ENCODE measurements at places on chromosomes 12 and 14.

DNA sequence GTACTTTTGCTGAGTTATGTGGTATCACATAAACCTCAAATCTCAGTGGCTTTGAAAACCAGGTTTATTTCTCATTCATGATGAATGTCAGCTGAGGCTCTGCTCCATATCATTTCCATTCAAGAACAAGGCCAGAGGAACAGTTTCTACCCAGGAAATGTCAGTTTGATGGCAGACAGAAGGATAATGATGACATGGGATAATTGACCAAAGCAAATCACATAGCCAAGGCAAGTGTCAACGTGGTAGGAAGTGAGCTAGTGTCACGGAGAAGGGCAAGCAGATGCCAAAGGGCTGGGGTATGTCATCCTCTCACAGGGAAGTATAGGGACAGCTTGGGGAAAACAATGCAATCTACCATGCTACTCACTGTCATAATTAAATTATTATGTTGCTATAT, 12.3 kb upstream of the PDE3A start:
- no peak for DNase-seq

GRCh38 chr12:32902287-32902997, 5.9 kb upstream of the PKP2 start:
- DNase-seq = no peak

- DNase-seq = no peak
These were observed 188.2 kb upstream of the DIO3 start for GRCh38 chr14:101372894-101373620.

- no peak for DNase-seq
These were observed 330.0 kb downstream of the SYT1 start for GRCh38 chr12:79194595-79194994.

GRCh38 chr12:2177003-2177402, 124.2 kb downstream of the CACNA1C start:
- no peak for DNase-seq

GRCh38 chr14:68105816-68106215, 286.2 kb downstream of the RAD51B start:
- no peak for DNase-seq

DNA sequence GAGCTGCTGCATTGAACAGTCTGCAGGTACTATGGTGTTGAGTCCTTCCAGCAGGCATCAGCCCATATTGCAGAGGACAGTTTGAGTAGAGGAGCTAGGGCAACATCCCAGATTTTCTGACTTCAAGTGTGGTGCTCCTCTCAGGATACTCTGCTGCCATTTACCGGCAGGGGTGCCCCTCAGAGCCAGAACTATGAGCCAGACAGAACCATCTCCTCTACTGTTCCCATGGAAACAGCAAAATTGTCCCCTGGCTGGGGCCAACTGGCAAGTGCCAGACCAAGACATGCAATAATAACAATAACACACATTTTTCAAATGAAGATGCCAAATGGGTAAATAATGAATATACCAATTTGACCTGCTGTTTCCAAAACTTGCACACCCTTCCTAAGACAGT, 102.9 kb downstream of the ADCK1 start:
- DNase-seq = no peak

DNA sequence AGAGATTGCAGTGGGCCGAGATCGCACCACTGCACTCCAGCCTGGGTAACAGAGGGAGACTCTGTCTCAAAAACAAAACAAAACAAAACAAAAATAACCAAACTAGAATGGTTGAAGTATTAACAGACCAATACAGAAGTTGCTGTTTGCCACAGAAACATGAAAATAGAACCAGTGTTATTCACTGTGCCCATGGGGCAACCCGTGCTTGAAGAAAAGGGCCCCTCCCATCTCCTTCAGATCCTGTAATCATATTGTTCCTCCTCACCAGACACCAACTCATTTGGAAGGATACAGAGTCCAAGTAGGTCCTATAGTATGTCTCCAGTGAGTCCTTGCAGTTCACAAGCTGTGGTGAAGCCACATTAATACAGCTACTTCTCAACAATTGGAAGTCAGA, 30.9 kb downstream of the SLC35F4 start:
- DNase-seq = no peak

- no peak for DNase-seq
These were observed 49.8 kb downstream of the NTS start for GRCh38 chr12:85923767-85924331.

DNA sequence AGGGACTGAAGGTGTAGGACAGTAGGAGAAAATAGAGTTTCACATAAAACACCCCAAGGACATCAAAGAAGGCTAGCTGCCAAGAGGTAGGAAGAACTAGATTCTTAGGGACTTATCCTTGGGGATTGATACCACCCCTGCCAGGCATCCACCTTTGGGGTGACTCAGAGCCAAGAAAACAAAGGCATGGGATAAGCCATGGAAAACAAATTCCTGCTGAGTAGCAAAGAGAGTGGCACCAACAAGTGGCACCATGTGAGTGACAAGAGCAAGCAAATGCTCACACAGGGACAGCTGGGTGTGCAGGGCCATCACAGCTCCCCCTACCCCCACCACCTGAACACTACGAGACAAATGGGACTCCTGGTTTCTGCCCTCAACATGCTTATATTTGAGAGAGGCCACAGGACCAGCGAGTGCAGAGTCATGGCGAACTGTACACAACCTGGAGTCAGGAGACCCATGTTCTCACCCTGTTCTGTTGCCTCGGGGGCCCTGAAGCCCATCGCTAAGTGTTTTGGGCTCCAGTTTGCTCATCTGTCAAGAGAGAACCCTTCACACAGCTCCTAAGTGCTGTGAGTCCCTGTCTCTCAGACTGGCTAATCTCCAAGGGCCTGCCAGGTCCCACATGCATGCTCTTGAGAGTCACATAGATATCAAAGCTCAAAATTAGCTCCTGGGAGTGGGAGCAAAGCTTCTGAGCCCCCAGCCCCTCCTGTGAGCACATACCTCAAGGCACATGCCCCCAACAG, 91.9 kb downstream of the DPF3 start:
- no peak for DNase-seq

DNA sequence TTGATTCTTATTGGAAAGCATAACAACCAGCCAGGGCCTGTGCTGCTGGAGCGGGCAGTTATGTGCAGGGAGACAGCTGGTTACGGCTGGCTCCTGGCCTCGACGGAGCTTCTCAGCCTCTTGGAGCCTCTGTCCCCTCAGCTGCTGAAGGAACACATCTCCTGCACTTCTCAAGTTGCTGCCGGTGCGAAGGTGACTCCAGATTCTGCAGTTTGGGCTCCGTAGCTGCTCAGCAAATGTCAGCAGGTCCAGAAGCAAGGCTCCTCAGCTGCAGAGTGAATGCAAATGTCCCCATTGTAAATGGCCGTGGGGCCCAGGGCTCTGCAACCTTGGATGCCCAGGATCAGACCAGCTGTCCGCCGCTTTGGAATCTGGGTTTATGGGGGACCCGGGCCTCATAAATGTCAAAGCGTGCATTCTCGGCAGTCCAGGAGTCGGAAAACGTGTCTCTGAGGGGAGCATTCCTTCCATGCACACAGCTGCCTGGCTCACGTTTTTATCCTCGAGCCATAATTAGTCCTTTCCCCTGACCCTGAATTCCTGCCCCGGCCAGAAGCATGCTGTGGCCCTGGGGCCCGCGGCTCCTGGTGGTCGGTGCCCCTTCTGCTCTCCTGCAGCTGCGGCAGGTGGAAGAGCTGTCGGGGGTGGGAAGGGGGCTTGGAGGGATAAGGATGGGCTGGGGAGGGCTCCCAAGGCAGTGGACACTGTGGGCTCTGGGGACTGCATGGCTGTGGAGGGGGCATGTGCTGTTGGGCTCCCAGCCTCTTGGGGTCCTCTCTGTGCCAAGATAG, 106.0 kb downstream of the KIF26A start:
- no peak for DNase-seq

GRCh38 chr14:99454246-99454645, 26.4 kb downstream of the SETD3 start:
- no peak for DNase-seq

- DNase-seq = no peak
These were observed 115.2 kb downstream of the BMP4 start for GRCh38 chr14:53841109-53842099.

GRCh38 chr12:1776170-1776921, 44.0 kb upstream of the LRTM2 start:
- DNase-seq = no peak

DNA sequence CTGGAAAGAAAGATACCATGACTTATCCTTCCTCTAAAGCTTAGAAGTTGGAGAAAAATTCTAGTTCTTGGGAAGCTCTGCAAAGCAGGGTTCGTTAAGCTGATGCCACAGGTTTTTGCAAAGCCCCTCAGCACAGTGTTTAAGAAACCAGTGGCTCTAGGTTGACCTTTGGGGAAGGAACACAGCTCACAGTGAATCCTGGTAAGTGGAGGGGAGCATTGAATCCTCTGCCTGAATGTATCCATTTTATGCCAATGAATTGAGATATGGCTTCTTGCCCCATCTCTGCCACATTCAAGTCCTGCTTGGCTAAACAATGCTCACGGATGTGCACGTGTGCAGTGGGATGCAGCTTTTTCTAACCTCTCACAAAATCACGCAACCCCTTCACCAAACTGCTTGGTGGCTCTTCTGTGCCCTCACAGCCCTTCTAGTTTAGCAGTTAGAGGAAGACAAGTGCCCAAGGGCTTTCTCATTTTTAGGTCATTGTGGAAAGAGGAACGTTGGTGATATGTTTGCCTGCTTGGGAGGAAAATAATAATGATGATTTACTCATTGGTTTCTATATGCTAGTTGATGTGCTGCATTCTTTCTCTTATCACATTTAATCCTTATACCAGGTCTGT, 111.3 kb downstream of the DAD1 start:
- no peak for DNase-seq
